ENCODE measurements at places on chromosomes 5 and 9.

DNA sequence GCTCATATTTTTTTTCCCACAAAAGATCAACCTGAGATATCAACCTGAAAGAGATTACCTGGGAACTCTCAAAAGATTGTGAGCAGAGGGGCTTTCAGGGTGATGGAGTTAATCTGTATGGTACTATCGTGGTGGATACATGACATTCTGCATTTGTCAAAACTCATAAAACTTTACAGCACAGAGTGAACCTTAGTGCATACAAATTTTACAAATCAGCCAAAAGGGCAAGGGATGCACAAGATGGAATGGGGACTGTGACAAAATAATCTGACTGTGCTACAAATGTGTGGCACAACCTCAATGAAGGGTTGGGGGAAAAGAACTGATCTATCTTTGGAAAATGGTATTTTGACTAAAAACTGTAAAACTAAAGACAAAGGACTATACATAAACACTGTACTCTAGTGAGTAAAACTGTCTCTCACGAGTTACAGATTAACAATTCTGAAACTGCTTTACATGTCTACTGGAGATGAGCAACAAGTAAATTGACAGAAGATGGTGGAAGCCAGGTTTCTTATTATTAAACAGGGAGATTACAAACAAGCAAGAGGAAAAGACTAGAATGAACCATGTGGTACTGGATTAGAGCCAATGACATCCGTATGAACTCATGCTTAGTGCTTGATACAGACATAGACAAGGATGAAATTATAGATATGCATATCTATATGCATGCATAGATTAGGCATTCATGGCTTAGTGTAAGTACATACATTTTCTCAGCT lies 24.8 kb upstream of the RLN1 start:
- no peak for DNase-seq

- DNase-seq, result no peak
Measured at GRCh38 chr5:180136630-180137381, 65.2 kb upstream of the RNF130 start.

DNA sequence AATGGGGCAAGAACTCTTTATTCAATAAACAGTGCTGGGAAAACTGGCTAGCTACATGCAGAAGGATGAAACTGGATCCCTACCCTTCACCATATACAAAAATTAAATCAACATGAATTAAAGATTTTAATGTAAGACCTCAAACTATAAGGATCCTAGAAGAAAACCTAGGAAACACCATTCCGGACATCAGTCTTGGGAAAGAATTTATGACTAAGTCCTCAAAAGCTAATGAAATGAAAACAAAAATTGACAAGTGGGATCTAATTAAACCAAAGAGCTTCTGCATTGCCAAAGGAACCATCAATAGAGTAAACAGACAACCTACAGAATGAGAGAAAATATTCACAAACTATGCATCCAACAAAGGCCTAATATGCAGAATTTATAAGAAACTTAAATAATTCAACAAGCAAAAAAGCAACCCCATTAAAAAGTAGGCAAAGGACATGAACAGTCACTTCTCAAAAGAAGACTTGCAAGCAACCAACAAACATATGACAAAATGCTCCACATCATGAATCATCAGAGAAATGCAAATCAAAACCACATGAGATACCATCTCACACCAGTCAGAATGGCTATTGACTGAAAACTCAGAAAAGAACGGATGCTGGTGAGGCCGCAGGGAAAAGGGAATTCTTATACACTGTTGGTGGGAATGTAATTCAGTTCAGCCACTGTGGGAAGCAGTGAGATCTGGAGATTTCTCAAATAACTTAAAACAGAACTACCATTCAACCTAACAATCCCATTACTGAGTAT lies 104.3 kb upstream of the MAP3K1 start:
- no peak for DNase-seq

GRCh38 chr5:163505049-163505367 lies 411 bp upstream of the MAT2B start:
- DNase-seq, result no peak

GRCh38 chr9:18496256-18497000 lies 22.5 kb downstream of the ADAMTSL1 start:
- DNase-seq, result no peak

GRCh38 chr5:6572825-6573380 lies 59.9 kb downstream of the NSUN2 start:
- no peak for DNase-seq

DNA sequence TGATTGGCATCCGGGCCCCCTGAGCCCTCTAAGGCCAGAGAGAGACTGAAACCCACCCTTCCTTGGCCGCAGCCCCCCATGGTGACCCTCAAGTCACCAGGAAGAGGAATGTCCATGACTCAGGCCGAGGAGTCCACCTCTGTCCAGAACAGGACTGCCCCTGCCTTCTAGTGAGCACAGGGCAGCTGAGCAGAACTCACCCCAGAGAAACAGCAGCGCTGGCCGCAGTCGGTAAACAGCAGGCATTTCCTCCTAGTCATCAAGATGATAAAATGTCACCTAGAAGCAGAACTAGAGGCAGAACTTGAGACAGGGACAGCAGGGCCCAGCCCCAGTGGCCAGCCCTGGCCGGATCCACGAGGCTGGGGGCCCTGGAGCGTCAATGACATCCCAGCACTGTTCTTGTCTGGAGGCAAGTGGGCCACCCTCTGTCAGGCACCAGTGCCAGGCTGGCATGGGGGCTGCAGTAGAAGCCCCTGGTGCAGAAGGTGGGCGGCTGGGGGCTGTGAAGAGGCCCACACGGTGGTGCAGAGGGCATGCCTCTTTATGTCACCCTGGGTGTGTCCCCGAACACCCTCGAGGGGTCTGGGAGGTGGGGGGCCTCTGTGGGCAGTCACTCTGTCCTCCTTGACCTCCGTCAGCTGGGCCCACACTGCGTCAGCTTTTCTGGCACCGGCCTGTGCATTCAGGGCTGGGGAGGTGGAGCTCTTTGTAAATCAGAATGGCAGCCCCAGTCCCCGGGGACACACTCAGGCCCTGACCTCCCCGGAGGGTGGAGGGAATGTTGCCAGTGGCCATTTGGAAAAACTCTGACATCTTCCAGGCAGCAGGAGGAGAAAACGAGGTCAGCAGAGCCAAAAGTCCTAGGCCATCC lies 83.0 kb downstream of the NTNG2 start:
- DNase-seq, result no peak

- no peak for DNase-seq
Measured at GRCh38 chr9:26949637-26950069, 2.6 kb upstream of the PLAA start.

- DNase-seq, result no peak
Measured at GRCh38 chr9:136339173-136339957, 12.0 kb downstream of the GPSM1 start.

- DNase-seq, result no peak
Measured at GRCh38 chr5:110105692-110106091, 416.0 kb downstream of the MAN2A1 start.

- DNase-seq, result no peak
Measured at GRCh38 chr5:640461-641330, 28.6 kb downstream of the CEP72 start.

GRCh38 chr5:59351076-59351794 lies 542.3 kb downstream of the PDE4D start:
- no peak for DNase-seq

- DNase-seq, result no peak
Measured at GRCh38 chr9:3736161-3736560, 210.4 kb upstream of the RFX3 start.

- peak; percentile 13 for DNase-seq
Measured at GRCh38 chr9:35729700-35730485, 2.1 kb downstream of the TLN1 start.

- DNase-seq, result no peak
Measured at GRCh38 chr5:10590226-10590999, 26.5 kb downstream of the ANKRD33B start.

DNA sequence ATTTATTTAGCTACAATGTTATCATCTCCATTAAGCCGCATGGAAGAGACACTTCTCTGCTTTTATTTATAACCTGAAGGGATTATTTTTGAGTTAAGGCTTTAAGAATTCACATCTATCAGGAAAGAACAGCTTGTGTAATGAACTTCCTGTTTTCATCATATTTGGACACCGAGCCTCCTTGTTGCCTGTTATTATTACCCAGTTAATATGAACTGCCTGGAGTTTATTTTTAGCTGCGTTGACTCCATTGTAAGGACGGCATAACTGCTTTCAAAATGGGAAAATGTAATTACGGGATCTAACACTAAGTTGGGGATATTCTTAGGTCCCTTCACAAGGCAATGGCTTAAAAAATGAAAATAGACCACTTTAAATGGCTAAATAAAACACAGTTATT lies 89.0 kb upstream of the NR4A3 start:
- DNase-seq, result no peak

GRCh38 chr9:113998525-113999255 lies 79.4 kb downstream of the AMBP start:
- DNase-seq, result no peak

DNA sequence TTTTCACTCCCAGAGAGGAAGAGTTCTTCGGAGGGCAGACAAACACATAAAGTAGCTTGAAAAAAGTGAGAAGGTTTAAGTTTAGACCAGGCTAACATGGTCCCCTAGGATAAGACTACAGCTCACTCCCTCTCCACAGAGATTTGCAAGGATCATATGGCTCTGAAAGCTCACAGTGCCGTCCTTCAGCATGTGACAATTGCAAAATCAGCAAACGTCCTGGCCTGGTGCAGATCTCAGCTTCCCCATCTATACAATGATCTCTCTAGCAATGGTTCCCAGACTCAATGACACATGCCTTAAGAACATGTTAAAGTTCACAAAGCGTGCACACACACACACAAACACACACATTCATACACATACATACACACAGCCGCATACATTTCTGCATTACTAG lies 327.6 kb downstream of the ACTL7B start:
- DNase-seq, result no peak

GRCh38 chr9:19117039-19117716 lies 10.1 kb downstream of the PLIN2 start:
- no peak for DNase-seq

DNA sequence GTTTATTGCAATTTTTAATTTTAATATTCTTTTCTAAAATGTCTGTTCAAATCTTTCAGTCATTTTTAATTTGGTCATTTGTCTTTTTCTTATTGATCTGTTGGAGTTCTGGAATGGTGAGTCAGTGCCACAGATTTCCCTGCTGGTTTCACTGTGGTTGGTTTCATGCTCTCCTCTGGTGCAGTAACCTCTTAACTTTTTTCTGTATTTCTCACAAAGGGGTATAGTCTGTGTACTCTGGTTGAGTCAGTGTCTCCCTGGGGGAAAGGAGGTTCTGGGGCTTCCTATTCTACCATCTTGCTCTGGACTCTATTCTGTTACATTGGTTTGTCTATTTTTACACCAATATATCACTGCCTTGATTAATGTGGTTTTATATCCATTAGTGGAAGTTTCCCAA lies 178.8 kb downstream of the CSNK1G3 start:
- DNase-seq, result no peak

DNA sequence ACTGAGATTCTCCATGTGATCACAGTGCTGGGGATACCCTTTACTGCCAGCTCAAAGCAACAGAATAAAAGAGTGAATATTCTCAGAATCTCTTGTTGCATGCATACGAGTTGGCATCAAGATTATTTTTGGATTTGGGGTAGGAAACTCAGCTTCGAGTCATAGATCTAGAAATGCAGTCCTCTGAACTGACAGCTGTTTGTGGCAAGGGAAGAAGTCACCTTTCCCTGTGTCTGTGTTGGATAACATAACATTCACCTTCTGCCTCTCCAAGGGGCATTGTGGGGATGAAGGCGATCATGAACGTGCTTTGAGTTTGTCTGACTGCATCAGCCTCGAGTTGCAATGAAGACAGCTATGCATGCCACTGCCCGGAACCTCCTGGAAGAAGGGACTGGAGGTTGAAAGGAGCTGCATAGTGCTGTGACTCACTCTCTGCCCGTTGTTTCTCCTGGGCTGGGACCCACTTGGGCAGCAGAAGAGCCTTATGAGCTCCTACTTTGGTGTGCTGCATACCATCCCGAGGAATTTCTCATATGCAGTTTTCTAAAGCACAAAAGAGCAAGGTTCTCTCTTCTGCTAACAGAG lies 231.7 kb downstream of the ARHGAP26 start:
- DNase-seq, result peak; percentile 38

DNA sequence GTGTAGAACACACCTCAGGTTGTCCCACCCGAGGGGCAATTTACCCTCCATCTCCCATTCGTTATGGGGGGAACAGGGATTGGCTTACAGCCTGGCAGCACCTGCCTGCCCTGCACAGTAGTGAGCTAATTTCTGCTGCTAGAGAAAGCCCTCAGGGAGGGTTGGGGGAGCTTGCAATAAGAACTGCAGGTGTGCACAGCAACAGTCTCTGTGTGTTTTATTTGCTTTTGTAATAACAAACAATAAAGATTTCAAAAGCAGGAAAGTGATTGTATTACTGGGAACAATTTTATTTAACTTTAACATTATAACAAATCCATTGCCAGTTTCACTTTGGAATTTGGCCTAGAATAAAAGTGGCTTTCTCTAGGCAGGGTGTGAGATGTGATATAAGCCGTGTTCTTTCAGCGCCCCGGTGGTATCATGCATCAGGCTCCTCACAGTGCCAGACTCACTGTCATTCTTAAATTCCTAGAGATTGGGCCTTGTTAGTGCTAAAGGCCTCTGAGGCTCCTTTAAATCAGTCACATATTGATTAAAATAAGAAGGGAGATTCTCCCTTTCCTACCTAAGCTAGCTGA lies 81.1 kb downstream of the RMI1 start:
- DNase-seq, result no peak

GRCh38 chr5:157232706-157233105 lies 33.2 kb upstream of the CYFIP2 start:
- DNase-seq, result no peak

DNA sequence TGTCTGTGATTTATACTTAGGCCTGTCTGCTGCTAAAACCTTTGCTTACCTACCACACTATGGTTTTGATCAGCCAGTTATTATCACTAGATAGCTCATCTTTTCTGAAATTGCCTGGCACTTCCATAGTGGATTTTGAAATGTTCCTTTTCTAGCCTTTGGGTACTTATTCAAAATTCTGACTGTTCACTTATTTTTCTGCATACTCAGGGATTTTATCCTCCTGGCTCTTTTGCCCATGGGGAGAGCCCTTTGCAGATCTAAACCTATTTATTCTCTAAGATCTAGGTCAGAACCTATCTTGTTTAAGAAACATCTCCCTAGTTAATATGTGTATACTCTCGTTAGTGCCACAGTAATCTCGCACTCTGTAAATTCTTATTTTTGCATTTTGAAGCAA lies 103.5 kb upstream of the C9orf72 start:
- DNase-seq, result no peak

DNA sequence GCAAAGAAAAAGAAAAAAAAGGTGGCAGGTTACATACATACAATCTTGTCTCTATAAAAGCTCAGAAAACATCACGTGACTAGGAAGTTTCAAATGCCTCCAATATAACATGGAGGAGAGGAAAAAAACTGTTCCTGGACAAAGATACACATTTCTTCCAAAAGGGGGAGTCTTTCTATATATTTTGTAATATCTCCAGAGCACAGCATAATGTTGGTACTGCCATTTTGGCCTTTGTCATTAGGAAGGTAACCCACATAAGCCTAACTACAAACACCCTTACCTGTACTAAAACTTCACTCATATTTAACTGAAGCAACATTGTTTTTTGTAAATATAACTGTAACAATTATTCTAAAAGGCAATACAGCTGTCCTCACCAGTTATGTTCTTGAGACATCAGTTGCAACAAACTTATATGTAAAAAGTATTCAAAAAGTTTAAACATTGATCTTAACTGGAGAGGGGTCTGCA lies 1.2 kb upstream of the BTF3 start:
- DNase-seq, result no peak

GRCh38 chr5:77644371-77645157 lies 6.1 kb upstream of the OTP start:
- no peak for DNase-seq

- DNase-seq, result no peak
Measured at GRCh38 chr5:178781936-178782335, 51.5 kb upstream of the ZNF354A start.

GRCh38 chr5:170440771-170441392 lies 51.7 kb upstream of the KCNMB1 start:
- no peak for DNase-seq
